Suppressor macrophage treated with lipopolysaccharide for 1 hour (primary cell): ENCODE measurements at places on chromosomes 1 and 21.
A peak's percentile ranks its signal among the peaks of the same experiment; 100 is the strongest.

- DNase-seq, result no peak
These were observed 24.6 kb downstream of the RUNX3 start for GRCh38 chr1:24905355-24905978.

DNA sequence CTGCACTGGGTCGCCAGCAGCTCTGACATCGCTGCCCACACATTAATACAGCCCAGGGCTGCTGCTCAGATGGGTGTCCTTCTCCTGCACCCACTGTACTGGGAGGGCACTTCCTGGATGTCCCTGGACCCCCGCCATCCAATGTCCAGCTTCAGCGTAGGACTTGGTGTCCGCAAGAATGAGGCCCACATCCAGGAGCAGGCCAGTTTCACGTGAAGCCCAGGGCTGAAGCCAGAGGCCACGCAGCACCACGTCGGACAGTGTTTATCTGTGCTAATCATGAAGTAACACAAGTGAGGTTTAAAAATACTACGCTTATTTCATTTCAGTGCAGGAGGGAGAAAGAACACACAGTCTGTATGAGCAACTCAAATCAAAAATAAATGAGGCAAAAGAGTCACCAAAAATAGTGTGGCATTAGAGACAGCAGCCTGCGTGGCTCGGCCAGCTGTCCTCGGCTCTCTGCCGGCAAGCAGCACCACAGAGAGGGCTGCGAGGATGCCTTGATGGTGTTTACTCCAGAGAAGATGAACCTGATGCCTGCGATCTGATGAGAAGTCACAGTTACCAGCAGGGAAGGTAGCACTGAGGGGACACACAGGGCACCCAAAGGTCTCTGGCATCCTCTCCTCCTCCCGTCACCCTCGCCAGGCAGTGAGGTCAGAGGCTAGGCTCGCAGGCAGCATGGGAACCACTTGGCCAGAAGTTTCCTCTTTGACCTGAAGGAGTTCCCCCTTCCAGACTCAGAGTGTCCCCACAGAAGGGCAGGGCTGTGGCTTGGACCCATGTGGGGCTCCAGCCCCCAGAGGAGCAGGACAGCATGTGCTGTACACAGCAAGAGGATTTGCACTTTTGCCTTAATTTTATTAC lies 22.1 kb upstream of the NPHP4 start:
- peak; percentile 68 for DNase-seq

GRCh38 chr21:44199448-44199847 lies 41.3 kb downstream of the ICOSLG start:
- DNase-seq, result peak; percentile 12

DNA sequence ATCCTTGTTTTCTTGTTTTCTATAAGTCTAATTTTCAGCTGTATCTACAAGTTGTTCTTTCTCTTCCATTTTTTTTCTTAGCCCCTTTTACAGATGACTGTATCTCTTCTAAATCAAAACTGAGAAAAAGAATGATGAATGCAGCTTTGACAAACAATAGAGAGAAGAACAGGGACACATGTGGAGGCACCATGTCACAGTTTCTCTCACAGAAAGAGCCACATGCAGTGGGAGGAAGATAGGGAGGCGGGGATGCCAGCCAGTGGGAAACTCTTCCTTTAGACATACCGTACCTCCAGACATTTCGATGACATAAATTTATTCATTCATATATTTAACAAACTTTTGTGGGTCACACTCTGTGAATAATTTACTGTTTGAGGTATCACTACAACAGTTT lies 45.5 kb downstream of the NME7 start:
- DNase-seq, result no peak

- no peak for DNase-seq
These were observed 93.6 kb downstream of the DYRK1A start for GRCh38 chr21:37460196-37460595.

GRCh38 chr1:23592209-23592892 lies 33.0 kb upstream of the ID3 start:
- DNase-seq, result no peak

DNA sequence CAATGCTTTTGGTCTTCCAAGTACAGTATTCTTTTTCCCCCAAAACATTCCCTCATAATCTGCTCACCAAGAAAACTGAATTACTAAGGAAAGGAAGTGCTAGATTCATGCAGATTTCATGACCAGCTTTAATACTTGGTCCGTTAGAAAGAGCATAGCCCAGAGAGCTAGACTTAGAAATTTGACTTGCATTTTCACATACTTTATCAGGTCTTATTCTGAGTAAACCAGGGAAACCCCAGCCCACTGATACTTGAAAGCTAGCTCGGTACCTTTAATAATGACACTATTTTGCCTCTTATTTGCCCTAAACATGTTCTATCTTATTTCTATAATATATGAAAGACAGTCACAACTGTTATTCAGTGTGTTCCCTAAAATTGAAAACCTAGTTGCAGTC lies 204.5 kb downstream of the TTLL7 start:
- DNase-seq, result no peak

GRCh38 chr21:43824333-43825241 lies 35.2 kb downstream of the RRP1 start:
- peak; percentile 76 for DNase-seq

GRCh38 chr1:226678251-226678650 lies 60.8 kb downstream of the ITPKB start:
- no peak for DNase-seq
